GM12865 (cell line): ENCODE measurements at places on chromosomes 11 and 22.
A peak's percentile ranks its signal among the peaks of the same experiment; 100 is the strongest.

GRCh38 chr11:94504689-94505293 is 7.5 kb upstream of the C11orf97 start:
- DNase-seq: peak; percentile 60

GRCh38 chr11:44913502-44913901 is 37.2 kb downstream of the TP53I11 start:
- no peak for DNase-seq

GRCh38 chr11:116731097-116731761 is 41.6 kb downstream of the BUD13 start:
- DNase-seq: no peak

GRCh38 chr11:34034053-34034452 is 17.5 kb upstream of the CAPRIN1 start:
- no peak for DNase-seq

- no peak for DNase-seq
Observed at GRCh38 chr11:30257058-30257457, 26.2 kb downstream of the FSHB start.

- no peak for DNase-seq
Observed at GRCh38 chr11:85787809-85788760, 22.9 kb downstream of the SYTL2 start.

DNA sequence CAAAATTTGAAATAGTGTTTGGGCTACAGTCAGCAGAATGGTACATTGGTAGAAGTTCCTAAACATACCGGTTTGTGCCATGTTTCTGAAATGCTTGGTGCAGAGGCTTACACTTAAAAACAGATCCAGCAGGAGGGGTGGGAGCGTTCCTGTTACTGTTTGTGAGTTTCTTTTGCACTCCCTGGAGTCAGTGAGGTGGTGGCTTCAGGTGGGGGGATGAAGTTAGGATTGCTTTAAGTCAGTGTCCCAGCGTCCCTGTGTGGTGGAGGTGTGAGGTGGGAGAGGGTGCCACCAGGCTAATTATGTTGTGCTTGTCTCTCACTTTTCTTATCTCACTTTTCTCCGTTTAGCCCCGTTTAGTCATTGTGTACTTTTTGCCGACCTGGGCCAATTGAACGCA is 9.7 kb downstream of the TNRC6B start:
- no peak for DNase-seq

GRCh38 chr22:38564669-38565068 is 5.3 kb downstream of the DMC1 start:
- DNase-seq: no peak

GRCh38 chr11:126607374-126607773 is 251.9 kb downstream of the ST3GAL4 start:
- peak; percentile 33 for DNase-seq

- DNase-seq: no peak
Observed at GRCh38 chr11:9076661-9077060, 14.7 kb downstream of the SCUBE2 start.
